ENCODE measurements at places on chromosomes 2 and 18.

- DNase-seq: no peak
Measured at GRCh38 chr2:160194946-160195345, 5.1 kb downstream of the ITGB6 start.

- DNase-seq: no peak
Measured at GRCh38 chr2:70947556-70948184, 12.0 kb downstream of the ATP6V1B1 start.

- no peak for DNase-seq
Measured at GRCh38 chr2:103132536-103133217, 370.8 kb downstream of the TMEM182 start.

GRCh38 chr2:95799892-95800291 is 191.7 kb downstream of the ANKRD36C start:
- DNase-seq: no peak

DNA sequence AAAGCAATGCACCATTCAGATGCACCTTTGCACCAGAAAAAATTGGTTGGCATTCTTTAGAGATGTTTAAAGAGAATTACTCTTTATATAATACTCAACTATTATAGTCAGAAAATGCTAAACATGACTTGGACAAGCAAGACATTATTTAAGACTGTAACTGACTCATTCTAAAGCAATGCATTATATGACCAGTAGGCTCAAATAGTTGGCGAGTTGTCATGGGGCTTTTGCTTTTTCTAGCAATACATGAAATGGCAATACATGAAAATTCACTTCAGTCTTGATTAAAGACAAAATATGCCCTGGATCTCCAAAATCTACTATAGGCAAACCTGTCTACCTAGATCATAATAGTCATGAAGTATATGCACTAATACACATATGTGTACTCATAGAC is 216.9 kb upstream of the VWC2L start:
- DNase-seq: no peak

DNA sequence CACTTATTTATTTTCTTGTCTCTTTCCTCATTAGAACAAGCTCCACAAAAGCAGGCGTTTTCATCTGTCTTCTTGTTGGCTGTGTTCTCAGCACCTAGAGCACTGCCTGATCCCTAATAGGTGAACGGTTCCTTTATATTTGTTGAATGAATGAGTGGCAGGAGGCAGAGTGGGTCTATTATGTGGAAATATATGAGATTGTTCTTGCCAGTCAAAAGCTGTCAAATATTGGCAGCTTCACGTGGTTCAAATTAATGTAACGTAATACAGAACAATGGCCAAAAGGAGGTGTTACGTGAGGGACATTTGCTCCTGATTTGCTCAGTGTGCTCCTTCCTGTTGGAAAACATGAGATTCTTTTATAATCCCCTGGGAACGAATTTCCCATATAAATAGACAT is 8.5 kb upstream of the ARHGAP25 start:
- DNase-seq: no peak

DNA sequence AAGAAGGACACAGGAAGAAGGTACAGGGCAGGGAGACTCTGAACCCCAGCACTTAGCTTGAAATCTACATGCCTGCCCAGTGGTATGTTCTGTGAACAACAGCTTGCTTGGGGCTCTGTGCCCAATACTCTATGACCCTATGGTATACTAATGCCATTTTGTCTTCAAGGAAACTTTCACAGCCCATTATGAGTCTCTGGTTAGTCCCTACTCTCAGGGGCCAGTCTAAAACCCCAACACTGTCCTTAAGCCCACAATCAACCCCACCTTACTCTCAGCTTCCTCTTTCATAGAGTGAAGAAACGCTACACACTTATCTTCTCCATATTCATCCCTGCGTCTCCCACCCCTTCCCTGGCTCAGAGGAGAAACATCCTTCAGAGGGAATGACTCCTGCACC is 16.0 kb downstream of the NEB start:
- DNase-seq: no peak

All from RPMI8226 (cell line).